ENCODE measurements at places on chromosomes 2 and 18.

DNA sequence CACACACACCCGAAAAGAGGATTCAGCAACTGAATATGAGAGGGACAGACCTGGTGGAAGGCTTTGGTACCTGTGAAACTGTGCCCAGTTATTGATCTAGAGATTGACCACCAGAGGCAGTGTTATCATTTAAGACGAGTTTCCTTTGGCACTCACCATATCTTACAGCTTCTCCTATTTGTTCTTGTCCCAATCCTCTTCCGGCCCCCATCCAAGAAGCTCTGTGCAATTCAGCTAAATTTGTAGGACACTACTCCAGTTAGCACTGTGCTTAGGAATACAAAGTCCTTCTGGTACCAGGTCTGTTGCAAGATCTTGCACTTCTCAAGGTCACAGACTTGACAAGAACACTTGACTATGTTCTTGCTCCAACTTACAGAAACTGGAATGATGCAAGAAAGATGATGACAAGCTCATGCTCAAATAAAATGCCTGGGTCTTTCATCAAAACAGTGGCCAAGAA, 177.7 kb downstream of the TMEM247 start:
- no peak for DNase-seq

GRCh38 chr2:75709297-75709696, 1.4 kb downstream of the GCFC2 start:
- no peak for DNase-seq

GRCh38 chr18:21830532-21830931, 89.9 kb downstream of the MIB1 start:
- no peak for DNase-seq

DNA sequence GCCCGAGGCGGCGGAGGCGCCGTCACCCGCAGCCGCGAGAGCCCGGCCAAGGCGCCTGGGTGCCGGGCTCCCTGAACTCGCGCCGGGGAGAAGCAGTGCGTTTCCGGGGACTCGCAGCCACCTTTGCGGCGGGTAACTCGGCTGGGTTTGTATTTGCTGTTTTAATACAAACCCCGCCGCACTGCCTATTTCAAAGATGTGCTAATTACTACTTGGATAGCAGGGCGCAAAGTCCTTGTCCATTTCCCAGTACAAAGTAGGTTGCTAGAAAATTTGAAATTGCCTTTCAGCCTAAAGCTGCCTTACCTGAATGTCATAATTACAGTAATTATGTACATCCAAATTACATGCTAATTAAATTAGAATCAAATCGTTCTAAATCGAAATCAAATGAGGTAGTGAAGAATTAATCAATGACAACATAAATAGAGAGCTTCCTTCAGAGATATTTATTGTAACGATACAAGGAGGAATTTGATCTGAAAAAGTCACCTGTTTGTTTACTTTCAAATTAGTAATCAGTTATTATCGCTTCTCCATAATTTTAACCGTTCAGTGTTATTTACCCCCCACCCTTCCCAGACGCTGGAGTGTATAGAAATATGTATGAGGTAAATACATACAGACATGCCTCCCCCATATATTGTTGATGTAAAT, 8.1 kb downstream of the SP9 start:
- peak; percentile 22 for DNase-seq

GRCh38 chr18:66495844-66496243, 108.0 kb downstream of the CDH19 start:
- peak; percentile 67 for DNase-seq

- no peak for DNase-seq
These were observed 13.1 kb downstream of the PASK start for GRCh38 chr2:241136191-241136590.

DNA sequence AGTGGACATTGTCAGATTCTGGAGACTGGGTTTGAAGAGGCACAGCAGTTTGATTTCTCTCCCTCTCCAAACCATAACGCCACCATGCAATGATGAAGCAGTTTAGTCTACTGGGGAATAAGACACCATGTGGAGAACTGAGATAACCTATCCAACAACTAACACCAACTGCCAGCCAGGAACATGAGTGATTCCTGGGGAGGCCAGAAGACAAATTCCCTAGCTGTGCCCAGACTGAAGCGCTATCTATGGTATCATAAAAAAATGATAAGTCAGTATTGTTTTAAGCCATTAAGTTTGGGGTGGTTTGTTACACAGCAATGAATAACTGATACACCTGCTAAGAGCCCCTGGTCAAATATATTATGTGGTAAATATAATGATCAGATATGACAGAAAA, 129.3 kb downstream of the EXOC6B start:
- DNase-seq = no peak

GRCh38 chr2:156619021-156619539, 182.9 kb downstream of the GPD2 start:
- no peak for DNase-seq

GRCh38 chr2:218517434-218518206, 50.5 kb downstream of the USP37 start:
- DNase-seq = no peak

DNA sequence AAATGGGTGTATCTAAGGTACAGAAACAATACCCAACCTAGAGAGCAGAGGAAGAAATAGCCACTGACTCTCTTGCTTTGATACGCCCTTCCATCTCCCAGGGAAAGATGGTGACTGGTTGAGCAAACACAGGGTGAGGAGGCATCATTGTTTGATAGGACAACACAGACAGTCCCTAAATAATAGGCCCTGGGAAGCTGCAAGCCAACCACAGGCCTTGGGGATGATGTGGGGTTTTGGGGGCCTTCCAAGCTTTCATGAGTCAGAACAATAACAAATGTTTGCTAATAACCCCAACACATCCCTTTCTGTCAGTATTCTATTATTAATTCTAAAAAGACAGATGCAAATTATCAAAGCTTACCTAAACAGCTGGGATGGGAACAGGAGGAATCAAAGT, 9.8 kb downstream of the LGALSL start:
- no peak for DNase-seq

- DNase-seq = no peak
These were observed 111.3 kb upstream of the BOD1L2 start for GRCh38 chr18:57035590-57035989.

DNA sequence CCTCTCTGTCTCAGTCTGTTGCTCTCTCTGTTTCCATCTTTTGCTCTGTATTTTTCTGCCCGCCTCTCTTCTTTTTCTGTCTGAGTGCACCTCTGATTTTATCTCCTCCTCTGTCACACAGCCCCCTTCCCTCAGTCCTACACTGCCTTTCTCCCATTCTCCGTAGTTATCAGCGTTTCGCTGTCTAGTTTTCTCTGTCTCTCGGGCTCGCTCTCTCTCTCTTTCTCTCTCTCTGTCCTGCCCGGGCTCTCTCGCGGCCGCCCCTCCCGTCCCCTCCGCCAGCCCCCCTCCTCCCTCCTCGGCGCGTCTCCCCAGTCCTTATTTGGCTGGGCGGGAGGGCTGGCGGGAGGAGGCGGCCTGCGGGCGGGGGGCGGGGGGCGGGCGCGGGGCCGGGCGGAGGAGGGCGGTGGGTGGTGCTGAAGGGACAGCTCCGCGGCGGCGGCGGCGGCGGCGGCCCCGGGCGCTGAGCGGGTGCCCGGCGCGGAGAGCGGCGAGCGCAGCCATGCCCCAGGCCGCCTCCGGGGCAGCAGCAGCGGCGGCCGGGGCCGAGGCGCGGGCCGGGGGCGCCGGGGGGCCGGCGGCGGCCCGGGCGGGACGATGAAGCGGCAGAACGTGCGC, at the start of gene KCNK3:
Gene KCNK3, plus strand, starts transcription at position 444 of the 618 bp plus-strand sequence. Its CDS starts 154 bp downstream, at position 598.
- DNase-seq = peak; percentile 79

DNA sequence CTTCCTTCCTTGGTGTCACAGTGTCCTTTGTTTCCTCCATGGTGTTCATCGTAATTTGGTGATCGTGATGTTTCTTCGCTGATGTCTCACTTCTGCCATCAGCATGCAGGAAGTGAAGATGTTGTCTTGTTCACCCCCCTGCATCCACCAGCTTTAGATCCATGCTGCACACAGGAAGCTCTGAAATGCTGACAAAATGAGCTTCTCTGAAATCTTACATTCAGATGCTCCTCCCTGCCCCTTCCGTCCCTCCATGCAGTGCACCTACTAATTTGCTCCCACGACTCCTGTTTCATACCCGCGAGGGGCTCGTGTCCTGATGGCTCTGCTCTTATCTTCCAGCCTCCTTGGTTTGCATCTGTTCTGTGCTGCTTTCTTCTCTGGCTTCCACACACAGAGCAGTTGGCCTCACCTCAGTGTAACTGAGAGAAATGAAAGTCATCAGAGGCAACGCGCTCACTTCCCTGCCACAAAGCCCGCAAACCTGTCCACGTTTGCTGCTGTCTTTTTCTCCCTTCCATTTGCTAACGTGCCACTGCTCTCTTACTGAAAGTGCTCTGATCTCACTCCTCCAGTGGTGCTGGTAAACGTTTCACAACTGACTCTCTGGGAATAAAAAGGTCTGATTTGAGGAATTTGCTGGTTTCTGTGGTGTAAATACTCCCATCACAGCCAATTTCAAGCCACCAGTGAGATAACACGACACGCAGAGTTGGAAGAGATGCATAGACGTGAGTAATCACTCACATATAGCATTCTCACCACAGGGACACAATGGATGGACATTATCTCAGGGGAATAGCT, 41.0 kb upstream of the MGAT4A start:
- no peak for DNase-seq

DNA sequence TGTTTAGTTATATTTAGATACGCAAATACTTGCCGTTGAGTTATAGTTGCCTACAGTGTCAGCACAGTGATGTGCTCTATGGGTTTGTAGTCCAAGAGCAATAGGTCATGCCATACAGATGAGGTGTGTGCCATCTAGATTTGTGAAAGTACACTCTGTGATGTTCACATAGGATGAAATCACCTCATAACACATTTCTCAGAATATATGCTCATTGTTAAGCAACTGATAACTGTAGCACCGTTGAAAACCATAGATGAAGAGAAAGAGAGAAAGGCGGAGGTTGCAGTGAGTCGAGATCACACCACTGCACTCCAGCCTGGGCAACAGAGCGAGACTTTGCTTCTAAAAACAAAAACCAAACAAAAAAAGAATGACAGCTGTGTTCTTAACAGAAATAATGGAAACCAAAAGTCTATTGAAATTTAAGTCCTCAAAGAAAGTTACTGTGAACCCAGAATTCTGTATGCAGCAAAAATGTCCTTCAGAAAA, 9.5 kb downstream of the DGKD start:
- no peak for DNase-seq

GRCh38 chr2:229714736-229715541, 584 bp upstream of the DNER start:
- peak; percentile 77 for DNase-seq

- DNase-seq = no peak
These were observed 47.4 kb downstream of the DNAJC10 start for GRCh38 chr2:182763311-182763912.
